ENCODE measurements at places on chromosomes 5 and 9.

- no peak for DNase-seq
These were observed 90.1 kb upstream of the RASEF start for GRCh38 chr9:83153030-83153429.

DNA sequence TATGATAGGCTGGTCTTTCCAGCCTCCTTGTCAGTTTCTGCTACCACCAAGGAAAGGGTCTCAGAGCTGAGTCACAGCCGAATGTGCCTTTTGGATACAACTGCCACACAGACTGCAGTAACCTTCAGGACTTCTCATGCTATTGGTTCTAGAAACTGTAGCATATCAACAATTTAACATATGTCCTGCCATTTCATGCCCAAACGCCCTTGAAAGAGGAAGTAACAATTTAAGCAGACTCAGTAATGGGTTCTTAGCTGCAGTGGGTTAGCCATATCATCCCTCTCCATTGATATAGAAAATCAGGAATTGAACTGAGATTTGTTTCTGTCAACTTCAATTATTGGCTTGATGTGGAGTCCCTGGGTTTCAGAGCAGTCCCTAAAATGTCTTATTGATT lies 4.1 kb upstream of the CLK4 start:
- DNase-seq, result no peak

- DNase-seq, result no peak
These were observed 76.3 kb downstream of the MED10 start for GRCh38 chr5:6302075-6302474.

DNA sequence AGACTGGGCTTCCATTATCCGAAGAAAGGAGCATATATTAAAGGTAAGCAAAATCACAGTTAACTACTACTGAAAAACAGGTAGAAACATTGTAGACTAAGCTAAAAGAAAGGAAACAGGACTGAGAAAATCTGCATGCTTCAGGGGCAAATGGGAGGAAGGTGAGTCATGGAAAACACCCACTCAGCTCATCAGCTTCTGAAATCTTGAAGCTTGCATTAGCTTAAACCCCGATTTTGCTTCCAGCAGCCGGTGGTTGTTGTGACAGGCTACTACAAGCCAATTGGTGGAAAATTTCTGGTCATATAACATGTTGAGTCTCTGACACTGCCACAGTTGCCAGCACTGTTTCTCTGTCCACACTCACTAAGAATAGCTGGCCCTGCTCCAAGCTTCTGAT lies 179.6 kb upstream of the PUM3 start:
- peak; percentile 29 for DNase-seq

DNA sequence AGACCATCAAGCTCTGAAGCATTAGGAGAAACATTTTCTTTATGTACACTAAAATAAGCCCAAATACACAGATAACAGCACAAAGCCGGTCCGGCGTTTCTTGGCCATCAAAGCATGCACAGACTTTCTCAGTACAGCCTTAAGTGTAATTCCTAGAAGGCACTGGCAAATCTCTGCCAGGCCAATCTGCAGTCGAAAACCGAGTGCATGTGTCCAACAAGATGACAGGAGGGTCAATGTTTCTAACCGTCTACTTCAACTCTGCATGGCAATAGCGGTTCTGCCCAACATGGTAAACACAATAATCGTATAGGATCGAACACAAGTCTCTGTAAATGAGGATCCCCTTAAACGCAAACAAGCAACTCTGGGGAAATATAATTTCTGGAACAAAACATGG lies 1.1 kb downstream of the ARL15 start:
- no peak for DNase-seq

DNA sequence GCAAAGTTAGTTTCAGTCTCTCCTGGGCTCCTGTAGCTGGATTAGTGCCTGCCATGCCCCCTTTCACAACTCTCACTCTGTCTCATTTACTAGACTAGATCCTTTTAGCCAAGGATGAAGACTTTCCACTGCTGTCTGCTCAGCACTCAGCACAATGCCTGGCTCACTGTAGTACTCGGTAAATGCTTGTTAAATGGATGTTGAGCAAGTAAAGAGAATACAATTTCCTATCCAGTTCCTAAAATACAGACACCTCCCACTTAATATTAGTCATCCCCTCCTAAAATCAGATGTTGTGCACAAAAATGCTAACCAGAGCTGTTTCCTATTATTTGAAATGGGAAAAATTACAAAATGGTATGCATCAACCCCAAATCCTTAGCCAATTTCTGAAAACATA lies 195.8 kb downstream of the SREK1 start:
- peak; percentile 44 for DNase-seq

GRCh38 chr5:180341595-180341994 lies 11.5 kb downstream of the GFPT2 start:
- DNase-seq, result no peak

GRCh38 chr9:92850898-92851297 lies 26.9 kb downstream of the ZNF484 start:
- DNase-seq, result no peak

DNA sequence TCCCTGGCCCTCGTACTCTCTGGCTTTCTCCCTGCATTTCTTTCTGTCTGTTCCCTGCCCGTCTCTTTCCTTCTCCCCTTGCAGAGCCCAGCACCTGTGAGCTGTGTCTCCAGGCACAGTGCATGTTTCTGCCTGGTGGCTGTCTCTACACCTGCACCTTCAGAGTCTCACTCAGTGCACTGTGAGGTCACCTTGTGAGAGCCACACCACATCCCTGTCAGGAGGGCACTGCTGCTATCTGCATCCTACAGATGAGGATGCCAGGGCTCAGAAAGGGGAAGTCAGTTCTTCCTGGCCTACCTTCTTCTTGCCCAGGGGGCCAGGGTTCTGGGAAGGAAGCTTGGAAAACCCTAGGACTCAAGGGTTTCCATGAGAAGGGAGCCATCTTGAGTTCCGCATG lies 69.7 kb upstream of the NEURL1B start:
- no peak for DNase-seq

DNA sequence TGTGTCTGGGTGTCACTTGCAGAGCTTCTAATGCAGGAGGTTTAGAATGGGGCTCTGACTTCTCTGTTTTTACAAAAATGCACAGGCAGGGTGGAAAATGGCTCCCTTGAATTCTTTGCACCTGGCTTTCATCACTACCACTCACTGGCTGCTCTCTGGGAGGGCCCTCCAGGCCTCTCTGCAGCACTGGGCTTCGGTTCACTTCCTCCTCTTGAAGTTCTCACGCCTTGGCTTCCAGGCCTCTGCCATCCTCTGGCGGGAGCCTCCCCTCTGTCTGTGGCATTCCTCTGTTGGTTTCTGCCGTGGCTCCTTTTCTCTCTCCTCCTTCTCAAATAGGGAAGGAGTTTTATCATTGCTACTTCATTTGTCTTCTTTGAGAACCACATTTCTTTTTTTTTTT lies 2.8 kb upstream of the PRLR start:
- DNase-seq, result no peak

- peak; percentile 3 for DNase-seq
These were observed 139.2 kb upstream of the PALM2AKAP2 start for GRCh38 chr9:109640580-109641371.

GRCh38 chr5:91361790-91362189 lies 21.3 kb downstream of the ARRDC3 start:
- DNase-seq, result no peak

DNA sequence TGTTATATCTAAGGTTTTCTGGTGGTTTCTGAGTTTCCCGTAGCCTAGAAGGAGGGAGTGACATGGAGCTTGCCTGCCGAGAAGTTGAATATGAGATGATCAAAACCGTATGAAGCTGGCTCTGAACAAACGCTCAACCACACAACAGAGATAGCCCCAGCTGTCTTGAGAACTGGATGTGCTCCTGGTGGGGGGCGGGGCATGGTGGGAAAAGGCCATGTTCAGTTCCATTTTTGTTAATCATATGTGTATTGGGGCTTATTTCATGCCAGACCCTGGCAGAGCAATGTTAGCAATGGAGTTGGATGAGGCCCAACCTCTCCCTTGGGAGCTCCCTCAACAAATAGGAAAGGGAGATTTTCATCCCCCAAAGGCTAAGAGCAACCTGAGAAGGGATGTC lies 4.8 kb downstream of the CCL19 start:
- DNase-seq, result no peak

DNA sequence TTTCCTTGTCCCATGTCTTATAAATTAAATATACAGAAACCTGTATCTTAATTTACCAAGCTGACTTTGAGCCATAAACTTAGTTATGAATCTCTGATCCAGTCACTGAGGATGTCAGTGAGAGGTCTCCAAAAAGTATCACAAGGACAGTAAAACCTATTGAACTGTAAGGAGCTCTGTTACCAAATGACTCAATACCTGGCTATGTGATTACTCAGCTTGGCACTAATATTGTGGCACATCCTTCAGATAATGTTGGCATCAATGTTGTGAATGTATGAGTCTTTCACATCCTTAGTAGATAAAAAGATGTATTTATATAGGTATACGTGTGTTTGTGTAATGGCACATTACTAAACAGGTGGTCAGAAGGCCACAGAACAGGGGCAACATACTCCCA lies 18.0 kb upstream of the CAPSL start:
- DNase-seq, result no peak

GRCh38 chr9:21994556-21995005 lies at the start of gene CDKN2B-AS1:
Gene CDKN2B-AS1, plus strand, starts transcription at chr9:21994791.
- peak; percentile 78 for DNase-seq

DNA sequence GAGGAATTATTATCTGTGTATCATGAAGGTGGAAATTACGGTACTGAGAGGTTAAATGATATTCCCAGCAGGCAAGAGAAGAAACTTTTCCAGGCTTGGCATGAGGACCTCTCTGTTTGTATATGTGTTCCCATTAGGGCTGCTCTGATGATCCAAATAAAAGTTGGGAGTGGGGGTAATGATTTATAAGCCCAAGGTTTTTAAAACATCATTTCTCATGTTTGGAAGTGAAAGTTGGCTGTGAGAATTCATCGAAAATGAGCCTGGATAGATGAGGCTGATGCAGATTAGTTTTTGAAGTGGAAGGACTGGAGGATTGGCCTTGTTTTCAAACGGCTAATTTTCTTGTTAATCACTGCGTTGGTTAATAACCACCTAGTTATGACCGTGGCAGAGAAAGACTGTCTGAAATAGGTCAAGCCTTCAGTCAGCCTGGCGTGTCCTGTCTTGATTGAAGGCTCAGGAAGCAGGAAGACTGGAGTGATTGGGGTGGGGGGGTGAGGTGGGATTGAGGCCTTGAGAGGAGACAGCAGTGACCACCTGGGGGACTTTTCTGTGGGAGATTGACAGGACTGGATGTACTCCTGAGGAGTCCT lies 391.0 kb upstream of the WWC1 start:
- no peak for DNase-seq

DNA sequence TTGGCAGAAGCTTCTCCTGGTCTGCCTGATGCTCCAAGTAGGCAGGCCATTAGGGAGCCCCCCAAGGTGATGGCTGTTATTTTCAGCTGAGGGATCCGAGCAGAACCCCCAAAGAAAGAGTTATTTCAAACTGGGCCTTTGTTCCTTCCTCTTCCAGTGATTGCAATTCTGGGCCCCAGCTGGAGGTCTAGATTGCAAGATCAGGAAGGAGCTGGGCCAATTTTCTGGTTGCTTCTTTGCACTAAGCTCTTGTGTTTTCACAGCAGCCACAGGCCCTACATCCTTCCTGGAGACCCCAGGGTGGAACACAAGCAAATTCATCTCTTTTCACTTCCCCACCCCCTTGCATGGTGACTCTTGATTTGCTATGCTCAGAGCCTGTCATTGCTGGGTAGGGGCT lies 215.0 kb downstream of the SEMA6A start:
- DNase-seq, result no peak

DNA sequence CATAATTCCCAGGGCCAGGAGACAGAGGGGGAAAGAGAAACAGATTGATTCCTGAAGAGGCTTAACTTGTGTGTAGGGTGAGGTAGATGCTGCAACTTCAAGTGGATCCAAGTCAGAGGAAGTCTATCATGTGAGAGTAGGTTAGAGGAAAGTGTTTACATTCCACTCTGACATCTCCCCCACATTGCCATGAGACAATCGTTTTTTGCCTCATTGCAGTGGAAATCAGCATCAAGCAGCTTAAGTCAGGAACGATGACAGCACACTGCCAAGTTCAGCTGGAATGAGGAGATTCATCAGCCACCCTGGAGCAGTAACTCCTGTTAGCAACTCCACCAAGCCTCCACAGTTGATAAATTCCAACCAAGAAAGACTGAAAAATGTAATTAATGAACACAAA lies 689.7 kb upstream of the MEF2C start:
- no peak for DNase-seq

DNA sequence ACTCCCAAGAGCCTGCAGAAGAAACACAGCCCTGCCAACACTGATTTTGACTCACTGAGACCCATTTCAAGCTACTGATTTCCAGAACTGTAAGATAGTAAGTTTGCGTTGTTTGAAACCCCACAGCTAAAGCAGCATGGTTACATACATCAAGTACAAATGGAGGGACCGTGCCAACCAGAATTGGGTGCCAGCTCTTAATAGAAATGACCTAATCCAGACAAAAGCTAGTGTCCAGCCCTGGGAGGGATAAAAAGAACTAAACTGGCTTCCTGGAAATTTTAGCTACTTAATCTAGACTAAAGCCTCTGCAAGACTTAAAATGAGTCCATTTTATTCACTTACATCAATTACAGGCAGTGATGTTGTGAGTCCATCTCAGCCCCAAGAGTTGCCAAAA lies 122.6 kb downstream of the ADAMTS12 start:
- DNase-seq, result no peak

GRCh38 chr5:8870959-8871355 lies 674.9 kb downstream of the SEMA5A start:
- DNase-seq, result no peak

DNA sequence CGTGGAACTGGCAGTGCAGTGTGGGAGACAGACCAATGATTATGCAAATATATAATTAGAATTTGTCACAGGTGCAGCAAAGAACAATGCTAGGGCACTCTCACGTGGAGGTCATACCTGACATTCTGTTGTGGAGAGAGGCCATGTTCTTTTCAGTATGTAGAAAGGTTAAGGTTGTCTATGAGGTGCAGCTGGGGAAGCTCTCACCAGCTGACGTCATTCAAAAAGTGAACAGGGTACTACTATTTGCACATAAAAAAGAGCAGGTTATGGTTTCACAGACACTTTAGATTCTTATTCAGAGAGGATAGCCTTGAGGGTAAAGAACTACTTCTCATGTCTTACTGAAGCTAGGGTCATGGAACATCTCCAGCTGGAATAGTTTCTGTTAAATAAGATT lies 19.1 kb downstream of the SH3GL2 start:
- DNase-seq, result no peak

GRCh38 chr5:134000091-134000511 lies 4.7 kb downstream of the VDAC1 start:
- no peak for DNase-seq
